ENCODE measurements at places on chromosomes 5 and 9.

DNA sequence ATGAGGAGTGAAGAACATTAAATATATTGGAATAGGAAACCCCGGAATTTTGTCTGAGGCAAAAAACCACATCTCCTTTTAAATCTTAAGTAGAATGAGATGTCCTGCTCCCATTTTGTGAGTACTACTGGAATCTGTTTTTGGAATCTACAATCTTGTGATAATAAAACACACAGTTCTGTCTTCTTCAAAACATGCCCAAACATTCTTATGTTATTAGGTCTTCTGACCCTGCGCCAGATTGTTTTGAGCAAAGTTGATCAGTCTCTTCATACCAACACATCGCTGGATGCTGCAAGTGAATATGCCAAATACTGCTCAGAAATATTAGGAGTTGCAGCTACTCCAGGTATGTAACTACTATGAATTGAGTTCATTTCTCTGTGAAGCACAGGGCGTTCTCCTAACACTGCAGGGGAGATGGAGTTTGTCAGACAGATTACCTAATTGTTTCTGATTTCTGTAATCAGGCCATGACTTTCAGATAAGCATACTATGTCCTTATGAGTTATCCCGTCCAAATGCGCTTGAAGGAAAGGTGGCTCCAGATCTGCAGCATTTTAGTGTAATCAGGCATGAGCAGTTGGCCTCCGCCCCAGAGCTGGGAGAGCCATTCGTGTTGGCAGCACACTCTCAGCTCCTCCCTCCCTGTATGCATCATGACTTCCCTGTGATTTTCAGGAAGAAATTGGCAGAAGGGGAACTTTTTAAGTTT, 88.0 kb downstream of the NLN start:
- DNase-seq: no peak

DNA sequence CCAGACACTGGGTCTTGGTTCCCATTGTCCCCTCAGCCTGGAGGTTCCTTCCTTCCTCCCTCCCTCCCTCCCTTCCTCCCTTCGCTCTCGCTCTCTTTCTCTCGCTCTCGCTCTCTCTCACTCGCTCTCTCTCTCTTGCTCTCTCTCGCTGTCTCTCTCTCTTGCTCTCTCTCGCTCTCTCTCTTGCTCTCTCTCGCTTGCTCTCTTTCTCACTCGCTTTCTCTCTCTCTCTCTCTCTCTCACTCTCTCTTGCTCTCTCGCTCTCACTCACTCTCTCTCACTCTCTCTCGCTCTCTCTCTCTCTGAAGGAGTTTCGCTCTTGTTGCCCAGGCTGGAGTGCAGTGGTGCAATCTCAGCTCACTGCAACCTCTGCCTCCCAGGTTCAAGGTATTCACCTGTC, 23.4 kb downstream of the LAMC3 start:
- DNase-seq: no peak

DNA sequence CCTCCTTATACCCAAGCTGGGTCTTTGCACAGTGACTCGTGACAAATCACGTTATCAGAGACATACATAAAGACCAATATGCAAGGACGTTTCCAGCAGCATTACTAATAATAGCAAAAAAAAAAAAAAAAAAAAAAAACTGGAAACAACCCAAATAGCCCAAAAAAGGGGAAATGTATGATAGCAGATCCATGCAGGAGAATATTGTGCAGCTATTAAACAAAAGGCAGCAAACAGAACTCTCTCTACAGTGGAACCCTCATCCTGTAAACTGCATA, 37.7 kb downstream of the C5orf15 start:
- DNase-seq: no peak

GRCh38 chr5:151719228-151720000, 32.7 kb upstream of the SPARC start:
- DNase-seq: no peak
